ENCODE measurements at places on chromosomes 6 and 20. TPM values are rescaled to one million over a fixed set of nuclear protein-coding genes. Genes with fewer than 3 reads are reported as not detected.
A peak's percentile ranks its signal among the peaks of the same experiment; 100 is the strongest.

GRCh38 chr6:29946223-29947076 is 4.1 kb downstream of the HLA-A start:
- H3K36me3 ChIP-seq: peaks cover 70% of the 10 kb centered on the region
- H3K4me1 ChIP-seq: peaks cover 42% of the 10 kb centered on the region
- H3K27me3 ChIP-seq: no peaks in the 10 kb centered on the region
- no peak for DNase-seq

DNA sequence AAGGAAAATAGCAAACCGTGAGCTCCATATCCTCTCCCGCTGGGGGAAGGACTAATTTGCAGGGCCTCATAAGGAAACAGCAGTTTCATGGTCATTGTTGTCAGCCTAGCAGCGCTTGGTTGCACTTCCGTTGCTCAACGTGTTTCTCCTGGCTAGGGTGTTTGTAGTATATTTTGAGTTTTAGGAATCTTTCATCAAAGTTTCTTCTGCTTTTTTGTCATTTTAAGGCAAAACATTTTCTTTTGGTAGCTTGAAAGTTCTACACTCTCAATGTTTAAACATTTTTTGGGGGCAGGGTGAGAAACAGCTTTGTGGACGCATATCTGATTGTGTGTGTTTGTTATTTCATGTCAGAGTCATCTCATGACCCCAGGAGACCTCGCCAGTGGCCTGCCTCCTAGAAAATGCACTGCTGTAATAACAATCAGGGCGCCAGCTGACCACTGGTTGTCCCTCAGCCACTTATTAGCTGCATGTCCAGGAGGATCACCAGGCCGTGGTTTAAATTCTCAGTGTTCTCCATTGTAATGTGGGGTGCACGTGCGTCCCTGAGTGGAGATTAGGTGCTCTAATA is 20.6 kb downstream of the JARID2 start:
- DNase-seq: no peak
- peaks cover 30% of the 10 kb centered on the region for H3K36me3 ChIP-seq
- H3K4me3 ChIP-seq: peak overlapping the region; percentile 17
- H3K27me3 ChIP-seq: no peaks in the 10 kb centered on the region
- H3K27ac ChIP-seq: peak overlapping the region; percentile 62

The ASIP gene
- total RNA-seq: not detected

The HSPA1B gene
- total RNA-seq: 87.1 TPM

GRCh38 chr6:170243386-170243785 is 47.5 kb downstream of the DLL1 start:
- no peak overlapping the region for H3K4me3 ChIP-seq
- peaks cover 9% of the 10 kb centered on the region for H3K27me3 ChIP-seq
- H3K27ac ChIP-seq: no peak overlapping the region
- H3K4me1 ChIP-seq: no peaks in the 10 kb centered on the region
- no peak for DNase-seq

DNA sequence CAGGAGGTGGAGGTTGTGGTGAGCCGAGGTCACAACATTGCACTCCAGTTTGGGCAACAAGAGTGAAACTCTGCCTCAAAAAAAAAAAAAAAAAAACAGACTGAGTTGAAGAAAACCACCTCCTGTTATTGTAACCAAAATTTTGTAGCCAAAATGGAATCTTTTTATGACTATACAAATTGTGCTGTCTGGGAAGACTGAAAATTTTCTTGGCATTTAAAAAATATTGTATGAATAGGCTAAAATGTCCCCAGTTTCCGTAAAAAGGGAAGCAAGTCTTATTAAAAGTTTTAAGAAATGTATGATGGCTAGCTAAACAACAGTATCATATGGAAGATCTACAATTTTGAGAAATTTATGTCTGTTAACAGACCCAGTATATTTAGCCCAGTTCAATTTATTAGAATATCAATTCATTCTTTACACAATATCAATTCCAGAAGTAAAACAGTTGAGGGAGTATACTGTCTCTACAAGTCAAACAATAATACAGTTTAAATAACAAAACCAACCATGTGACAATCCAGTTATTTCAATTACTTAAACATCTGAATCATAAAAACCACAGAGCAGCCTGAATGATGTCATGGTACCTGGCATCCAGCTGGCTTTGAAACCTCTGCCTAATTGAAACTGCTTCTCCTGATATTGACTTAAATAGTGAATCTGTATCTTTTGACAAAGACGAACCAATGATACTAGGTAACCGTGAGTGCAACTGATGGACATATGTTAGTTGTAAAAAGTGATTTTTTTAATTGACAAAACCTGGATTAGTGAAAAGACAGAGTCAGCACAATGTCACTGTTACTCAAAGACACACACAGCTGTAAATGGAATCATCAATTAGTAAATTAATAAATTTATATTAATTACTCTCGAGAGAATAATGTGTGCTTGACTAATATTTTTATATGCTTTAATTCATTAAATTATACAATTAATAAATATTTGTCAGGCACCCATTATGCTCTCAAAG is 166.6 kb upstream of the MARCKS start:
- H3K27me3 ChIP-seq: no peaks in the 10 kb centered on the region
- DNase-seq: no peak
- H3K4me3 ChIP-seq: no peak overlapping the region

GRCh38 chr6:137102851-137103492 is 58.2 kb upstream of the IL20RA start:
- H3K27ac ChIP-seq: peak overlapping the region; percentile 6
- peaks cover 20% of the 10 kb centered on the region for H3K36me3 ChIP-seq
- H3K27me3 ChIP-seq: peaks cover 2% of the 10 kb centered on the region

DNA sequence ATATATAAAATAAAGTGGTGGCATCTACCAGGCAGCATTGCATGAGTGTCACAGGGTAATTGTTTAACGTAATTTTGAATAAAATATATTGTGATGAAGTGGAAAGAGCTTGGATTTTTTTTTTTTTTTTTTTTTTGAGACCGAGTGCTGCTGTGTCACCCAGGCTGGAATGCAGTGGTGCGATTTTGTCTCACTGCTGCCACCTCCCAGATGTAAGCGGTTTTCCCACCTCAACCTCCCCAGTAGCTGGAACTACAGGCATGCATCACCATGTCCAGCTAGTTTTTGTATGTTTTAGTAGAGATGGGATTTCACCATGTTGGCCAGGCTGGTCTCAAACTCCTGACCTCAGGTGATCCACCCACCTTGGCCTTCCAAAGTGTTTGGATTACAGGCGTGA is 81.1 kb upstream of the SMIM8 start:
- no peak overlapping the region for H3K4me3 ChIP-seq
- no peaks in the 10 kb centered on the region for H3K27me3 ChIP-seq
- no peaks in the 10 kb centered on the region for H3K4me1 ChIP-seq
- DNase-seq: no peak

DNA sequence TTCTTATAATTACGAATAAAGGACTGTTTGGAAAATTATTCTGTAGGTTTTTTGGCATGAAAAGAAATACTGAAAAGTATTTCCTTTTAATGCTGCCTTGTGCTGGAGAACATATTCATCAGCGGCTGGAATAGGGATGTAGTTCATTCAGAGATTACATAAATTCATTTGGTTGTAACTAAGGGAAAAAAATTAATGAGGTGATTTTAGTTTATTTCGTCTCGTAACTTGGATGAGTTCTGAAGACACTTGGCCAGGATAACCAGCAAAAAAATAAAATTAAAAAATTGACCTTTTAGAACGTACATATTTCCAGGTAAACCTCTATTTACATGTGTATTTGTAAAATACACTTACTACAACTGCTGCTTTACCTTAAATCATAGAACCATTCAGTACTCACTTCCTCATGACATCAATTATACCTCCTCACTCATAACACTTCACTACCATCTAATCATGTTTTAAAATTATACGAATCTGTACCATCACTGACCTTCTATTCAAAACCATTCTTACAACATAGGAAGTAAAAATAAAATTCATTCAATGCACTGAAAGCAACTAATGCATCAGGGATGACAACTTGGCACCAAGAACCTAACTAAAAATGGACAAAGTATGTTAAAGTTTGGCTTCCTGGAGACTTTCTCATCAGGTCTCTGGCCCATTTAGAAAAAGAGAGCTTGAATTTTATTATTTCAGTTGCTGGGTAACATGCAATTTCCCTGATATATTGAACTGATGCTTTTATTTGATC is 17.2 kb downstream of the KLHL31 start:
- peaks cover 9% of the 10 kb centered on the region for H3K36me3 ChIP-seq
- DNase-seq: no peak
- peaks cover 4% of the 10 kb centered on the region for H3K27me3 ChIP-seq
- peak overlapping the region; percentile 44 for H3K27ac ChIP-seq

GRCh38 chr6:17966451-17966850 is 21.0 kb downstream of the KIF13A start:
- DNase-seq: no peak
- H3K36me3 ChIP-seq: no peaks in the 10 kb centered on the region
- H3K4me1 ChIP-seq: no peaks in the 10 kb centered on the region
- no peak overlapping the region for H3K4me3 ChIP-seq

DNA sequence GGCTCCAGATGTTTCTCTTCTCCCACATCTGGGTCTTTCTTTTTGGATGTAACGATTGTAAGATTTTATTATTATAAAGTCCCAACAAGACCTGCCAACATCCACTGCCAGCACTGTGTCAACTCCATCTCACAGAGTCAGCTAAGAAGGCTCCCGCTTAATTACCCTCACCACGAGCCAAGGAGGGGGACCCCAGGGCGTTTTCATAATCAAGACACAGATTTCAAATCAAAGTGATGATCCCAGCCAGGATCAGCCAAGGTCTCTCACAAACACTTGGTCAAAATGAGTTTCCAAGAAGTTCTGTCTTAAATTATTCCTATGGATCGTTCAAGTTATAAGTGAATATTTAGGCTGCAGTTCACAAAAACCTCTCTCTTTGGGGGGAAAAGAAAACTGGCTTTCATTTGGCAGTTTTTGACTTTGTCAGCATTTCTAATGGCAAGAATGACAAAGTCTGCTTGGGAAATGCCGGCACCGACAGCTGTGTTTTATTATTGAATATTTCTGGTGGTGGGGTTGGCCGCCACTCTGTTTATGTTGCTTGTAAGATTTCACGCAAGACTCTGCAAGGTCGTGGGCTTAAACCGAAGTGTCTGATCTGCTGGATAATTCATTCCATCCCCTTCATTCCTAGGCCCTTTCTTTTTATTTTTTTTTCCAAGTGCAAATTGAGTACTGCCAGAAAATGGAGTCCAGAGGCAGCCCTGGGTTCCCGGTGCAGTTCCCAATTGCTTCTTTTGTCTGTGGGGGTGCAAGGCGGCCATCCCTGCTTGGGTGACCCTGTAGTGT is 170.2 kb upstream of the PMEPA1 start:
- H3K36me3 ChIP-seq: no peaks in the 10 kb centered on the region
- H3K4me3 ChIP-seq: no peak overlapping the region
- H3K27me3 ChIP-seq: no peaks in the 10 kb centered on the region
- no peak overlapping the region for H3K27ac ChIP-seq

DNA sequence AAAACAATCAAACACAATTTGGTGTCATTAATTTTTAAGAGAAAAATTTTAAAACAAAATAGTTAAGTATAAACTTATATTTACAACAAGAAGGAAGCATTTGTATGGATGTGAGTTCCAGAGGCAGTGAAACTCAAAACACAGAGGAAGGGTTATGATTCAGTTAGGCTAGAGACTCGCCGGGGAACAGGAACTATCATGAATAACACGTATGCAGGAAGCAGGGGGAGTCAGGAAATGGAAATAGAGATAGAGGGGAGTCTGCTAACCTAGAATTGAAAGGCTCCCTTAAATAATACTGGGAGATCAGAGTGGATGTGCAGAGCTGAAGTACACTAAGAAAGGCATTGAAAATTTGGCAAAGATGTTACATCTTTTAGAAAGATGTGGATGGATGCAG is 14.2 kb upstream of the HLA-DRB1 start:
- peaks cover 12% of the 10 kb centered on the region for H3K36me3 ChIP-seq
- peak overlapping the region; percentile 12 for H3K4me3 ChIP-seq
- H3K4me1 ChIP-seq: peaks cover 23% of the 10 kb centered on the region
- peaks cover 12% of the 10 kb centered on the region for H3K27me3 ChIP-seq

The DLK2 gene
- total RNA-seq: not detected

The STMND1 gene
- total RNA-seq: not detected

GRCh38 chr6:129513471-129513870 is 196.5 kb downstream of the ARHGAP18 start:
- no peaks in the 10 kb centered on the region for H3K36me3 ChIP-seq
- no peak overlapping the region for H3K4me3 ChIP-seq
- DNase-seq: no peak

The ADNP gene
- 67.6 TPM for total RNA-seq

DNA sequence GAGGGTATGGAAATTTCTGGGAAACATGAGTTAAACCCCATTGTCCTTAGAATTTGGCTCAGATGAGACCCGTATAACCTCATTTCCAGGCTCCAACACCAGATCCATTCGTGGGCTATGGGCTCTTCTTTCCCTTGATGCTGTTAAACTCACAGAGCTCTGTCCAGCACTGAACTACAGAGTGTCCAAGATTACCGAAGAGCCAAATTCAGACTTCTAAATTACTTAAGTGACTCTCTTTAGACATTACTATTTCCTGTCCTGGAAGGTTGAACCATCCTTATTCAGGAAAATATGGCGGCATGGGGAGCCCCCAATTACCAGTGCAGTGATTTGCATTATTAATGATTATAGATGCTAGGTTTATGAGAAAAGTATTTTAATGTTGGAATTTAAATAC is 124.9 kb upstream of the EDN1 start:
- DNase-seq: no peak
- peaks cover 37% of the 10 kb centered on the region for H3K4me1 ChIP-seq
- H3K27ac ChIP-seq: no peak overlapping the region
- H3K27me3 ChIP-seq: no peaks in the 10 kb centered on the region

DNA sequence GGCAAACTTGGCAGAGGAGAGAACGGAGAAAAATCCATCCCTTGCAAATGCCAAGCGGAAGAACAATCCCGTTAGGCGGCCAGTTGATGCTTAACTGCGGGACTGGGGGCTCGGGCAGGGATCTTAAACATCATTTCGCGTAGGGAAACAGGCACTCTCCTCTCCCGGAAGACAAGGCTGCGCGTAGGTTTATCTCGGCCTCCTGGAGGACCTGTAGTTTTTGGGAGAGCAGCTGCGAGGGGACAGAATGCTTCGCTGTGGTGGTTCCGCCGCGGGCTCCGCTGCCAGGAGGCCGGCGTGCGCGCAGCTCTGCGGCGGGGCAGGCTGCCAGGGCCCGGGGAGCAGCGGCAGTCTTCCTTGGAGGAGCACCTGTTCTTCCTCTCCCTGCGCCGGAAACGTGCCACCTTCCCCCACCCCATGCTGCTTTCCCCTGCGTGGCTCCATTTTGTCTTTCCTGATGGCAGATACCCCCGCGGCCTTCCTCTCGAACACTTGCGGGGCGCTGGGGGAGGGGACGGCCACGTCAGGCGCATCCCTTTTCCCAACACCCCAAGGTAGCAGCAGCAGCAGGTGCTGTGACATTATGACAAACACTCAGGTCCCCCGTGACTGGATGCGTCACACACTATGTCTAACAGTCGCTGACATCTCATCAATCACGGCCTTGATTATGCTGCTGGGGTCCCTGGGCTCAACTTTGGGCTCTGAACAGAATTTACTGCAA is 230.7 kb upstream of the BTBD3 start:
- DNase-seq: no peak
- peaks cover 6% of the 10 kb centered on the region for H3K27me3 ChIP-seq
- H3K36me3 ChIP-seq: no peaks in the 10 kb centered on the region

The BTNL2 gene
- not detected for total RNA-seq

The SLC35D3 gene
- total RNA-seq: not detected

GRCh38 chr6:2547355-2547754 is 203.4 kb downstream of the MYLK4 start:
- H3K4me3 ChIP-seq: no peak overlapping the region
- H3K27ac ChIP-seq: no peak overlapping the region

All from activated CD8-positive, alpha-beta T cell treated with anti-CD3 and anti-CD28 coated beads, Interleukin-2, amount 10 ng/mL, durations not matched to agents 7 days and 5 days (primary cell).